Activated T-helper 1 cell treated with Interleukin-2 at 50 U/mL for 16 hours (primary cell): ENCODE measurements at places on chromosomes 5 and 9.

GRCh38 chr5:61268871-61269270, 63.2 kb upstream of the ZSWIM6 start:
- no peak for DNase-seq

GRCh38 chr5:93294996-93295395, 286.0 kb downstream of the NR2F1-AS1 start:
- DNase-seq = no peak

- no peak for DNase-seq
Observed at GRCh38 chr9:124050955-124051354, 39.4 kb downstream of the LHX2 start.

DNA sequence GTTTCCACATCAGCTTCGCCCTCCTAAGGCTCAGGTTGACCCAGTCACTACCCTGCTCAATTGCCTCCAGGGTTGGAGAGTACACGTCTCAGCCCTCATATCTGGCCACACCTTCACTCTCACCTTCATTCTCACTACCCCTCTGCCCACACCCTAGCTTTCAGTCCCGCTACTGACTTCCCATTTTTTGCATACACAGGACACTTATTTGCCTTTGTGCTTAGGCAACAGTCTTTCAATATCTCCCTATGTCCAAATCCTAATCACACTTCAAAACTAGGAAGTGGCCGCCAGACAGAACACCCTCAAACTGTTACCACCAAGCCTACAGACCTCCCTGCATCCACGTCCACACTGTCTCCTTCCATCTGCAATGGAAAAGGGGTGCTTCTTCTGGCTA, 10.9 kb downstream of the MCTP1 start:
- DNase-seq = no peak

DNA sequence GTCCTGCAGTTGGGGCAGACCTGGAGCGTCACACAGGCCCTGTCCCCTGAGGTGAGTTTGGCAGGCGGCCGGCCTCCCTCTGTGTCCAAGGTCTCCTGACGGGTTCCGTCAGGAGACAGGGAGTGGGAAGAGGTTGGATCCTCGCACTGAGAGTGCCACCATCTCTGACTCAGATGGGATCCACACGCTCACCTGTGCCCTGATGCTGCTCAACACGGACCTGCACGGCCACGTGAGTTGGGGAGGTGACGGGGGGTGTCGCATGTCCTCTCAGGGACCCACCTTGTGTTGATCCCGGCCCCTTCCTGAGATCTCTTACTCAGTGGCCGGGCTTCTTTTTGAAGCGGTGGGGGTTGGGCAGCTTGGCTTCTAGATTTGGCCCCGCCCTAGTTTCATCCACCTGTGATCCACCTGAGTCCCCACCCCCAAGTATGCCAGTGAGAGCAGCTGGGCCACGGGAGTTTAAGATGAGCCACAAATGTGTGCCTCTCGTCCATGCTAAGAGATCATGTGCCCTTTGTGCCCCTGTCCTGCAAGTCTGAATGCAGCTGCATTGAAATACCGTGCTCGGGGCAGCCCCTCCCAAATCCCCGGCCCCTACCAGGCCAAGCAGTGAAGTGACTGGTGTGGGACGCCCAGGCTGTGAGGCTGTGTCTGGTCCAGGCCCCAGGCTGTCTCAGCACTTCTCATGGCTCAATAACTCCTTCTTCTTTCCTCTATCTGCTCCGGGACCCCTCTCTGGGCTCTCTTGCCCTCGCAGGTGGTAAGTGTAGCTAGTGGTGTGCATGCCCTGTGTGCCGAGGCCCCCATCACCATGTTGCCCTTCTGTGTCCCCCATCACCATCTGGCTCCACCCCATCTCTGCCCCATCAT, 27.2 kb downstream of the PSD2 start:
- no peak for DNase-seq

DNA sequence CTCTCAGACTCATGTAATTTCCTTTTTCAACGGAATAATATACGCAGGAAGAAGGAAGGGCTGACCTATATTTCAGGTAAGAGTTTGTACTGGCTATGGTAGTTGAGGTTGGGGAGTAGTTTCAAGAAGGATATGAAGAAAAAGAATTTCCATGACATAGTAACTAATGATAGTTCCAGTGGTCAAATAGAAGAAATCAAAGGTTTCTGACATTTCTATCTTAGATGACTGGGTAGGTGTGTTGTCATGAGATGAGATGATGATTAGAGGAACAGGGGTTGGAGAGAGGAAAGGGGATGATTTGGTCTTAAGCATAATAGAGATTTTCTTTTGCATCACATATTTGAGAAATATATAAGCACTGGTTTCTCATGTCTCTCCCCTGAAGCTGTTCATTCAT, 166.0 kb downstream of the SPATA31D1 start:
- DNase-seq = no peak

GRCh38 chr9:133726401-133727276, 11.5 kb downstream of the SARDH start:
- DNase-seq = peak; percentile 46

- no peak for DNase-seq
Observed at GRCh38 chr5:10195301-10195700, 54.4 kb downstream of the ATPSCKMT start.

DNA sequence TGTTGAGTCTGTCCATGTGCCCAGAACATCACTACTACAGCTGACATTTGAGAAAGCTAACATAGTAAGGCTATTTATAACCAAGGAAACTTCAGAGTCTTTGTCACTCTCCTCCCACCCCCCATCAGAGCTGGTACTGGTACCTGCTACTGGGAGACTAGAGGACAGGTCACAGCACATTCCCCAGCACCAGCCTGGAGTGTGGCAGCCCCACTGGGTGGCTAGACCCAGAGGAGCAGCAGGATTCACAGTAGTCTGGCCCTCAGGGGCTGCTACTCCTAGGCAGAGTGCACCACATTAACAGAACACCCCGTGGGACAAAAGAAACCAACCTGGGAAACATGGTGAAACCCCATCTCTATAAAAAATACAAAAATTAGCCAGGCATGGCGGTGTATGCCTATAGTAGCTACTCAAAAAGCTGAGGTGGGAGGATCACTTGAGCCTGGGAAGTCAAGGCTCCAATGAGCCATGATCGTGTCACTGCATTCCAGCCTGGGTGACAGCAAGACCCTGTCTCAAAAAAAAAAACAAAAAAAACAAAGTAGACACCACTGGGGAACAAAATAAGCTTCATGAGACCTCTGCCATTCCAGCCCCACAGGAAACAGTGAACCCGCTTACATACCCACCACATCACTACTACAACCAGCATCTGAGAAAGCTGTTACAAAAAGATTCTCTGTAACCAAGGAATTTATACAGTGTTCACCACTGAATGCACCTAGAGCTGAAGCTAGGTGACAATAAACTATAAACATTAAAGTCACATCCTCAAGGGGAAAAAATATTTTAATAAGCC, 26.3 kb upstream of the PTGER4 start:
- no peak for DNase-seq

DNA sequence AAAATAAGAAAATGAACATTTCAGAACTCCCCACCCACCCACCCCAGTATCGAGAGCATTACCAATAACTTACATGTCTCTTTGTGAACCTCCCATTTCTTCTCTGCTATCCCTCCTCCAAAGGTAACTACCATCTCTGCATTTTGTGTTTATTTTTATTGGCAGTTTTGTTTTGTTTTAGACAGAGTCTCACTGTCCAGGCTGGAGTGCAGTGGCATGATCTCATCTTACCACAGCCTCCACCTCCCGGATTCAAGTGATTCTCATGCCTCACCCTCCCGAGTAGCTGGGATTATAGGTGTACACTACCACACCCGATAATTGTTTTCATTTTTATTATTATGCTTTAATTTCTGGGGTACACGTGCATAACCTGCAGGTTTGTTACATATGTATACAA, 21.7 kb upstream of the GLIS3 start:
- DNase-seq = no peak
